ENCODE measurements at places on chromosomes 7 and 10.

DNA sequence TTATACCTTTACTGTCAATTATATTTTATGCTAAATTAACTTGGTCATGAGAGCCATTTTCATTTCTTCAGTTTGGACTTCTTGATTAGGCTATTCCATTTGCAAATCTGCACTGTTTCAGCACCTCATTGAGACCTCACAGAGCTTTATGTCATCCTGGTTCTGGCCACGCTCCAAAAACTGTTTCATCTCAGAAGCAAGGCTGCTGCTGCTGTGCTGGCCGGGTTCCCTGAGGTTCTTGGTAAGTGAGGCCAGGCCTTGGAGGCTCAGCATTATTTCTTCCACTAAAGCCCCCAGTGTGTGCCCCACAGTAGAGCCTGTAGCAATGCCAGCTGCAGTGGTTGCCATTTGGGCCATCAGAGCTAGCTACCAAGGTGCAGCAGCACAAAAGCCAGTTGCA lies 7.8 kb upstream of the ZNF485 start:
- DNase-seq, result no peak

DNA sequence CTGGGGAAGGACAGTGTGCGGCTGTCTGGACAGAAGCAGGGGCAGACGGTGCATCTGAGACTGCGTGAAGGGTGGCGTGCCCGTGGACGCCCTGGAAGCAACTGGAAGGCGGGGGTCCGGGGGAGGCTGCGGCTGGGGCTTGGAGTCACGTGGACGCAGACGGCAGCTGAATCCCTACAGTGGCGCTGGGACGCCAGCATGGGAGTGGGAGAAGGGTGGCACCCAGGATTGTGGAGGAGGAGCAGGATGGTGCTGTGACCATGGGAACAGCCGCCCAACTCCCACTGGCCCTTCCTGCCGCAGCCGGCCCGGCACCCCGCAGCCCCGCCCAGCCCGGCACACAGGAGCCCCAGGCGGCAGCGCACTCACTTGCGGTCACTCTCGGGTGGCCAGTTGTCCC lies 9.7 kb downstream of the INTS1 start:
- no peak for DNase-seq

DNA sequence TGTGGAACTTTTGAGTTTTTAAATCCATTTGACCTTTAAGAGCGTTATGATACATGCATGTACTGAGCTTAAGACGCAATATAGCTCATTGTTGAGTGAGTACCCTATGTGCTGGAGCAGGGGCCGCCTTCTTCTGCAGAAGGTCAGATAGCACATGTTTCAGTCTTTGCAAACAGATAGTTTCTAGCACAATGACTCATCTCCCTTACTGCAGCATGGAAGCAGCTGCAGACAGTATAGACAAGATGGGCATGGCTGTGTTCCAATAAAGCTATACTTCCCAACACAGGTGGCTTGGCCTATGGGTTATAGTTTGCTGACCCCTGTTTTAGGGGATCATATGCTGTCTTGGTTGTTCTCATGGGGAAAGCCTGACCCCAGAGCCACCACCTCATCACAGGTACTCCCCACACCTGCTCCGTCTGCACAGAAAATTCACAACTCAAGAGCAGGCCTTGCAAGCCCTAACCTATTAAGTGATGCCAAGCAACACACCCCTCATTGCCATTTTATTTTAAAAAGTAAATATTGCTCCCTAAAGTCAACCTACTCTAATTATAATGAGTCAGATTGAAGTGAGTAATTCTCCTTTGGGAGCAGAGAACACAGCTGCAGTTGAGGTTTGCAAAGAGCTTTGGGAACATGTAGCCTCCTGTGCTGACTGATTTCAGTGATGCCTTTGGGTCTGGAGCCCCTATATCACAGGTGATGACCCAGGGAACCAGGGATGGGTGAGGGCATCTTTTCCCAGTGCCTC lies 330.1 kb downstream of the PAXIP1 start:
- DNase-seq, result no peak

- DNase-seq, result no peak
These were observed 327.3 kb upstream of the NRP1 start for GRCh38 chr10:33661580-33662336.

DNA sequence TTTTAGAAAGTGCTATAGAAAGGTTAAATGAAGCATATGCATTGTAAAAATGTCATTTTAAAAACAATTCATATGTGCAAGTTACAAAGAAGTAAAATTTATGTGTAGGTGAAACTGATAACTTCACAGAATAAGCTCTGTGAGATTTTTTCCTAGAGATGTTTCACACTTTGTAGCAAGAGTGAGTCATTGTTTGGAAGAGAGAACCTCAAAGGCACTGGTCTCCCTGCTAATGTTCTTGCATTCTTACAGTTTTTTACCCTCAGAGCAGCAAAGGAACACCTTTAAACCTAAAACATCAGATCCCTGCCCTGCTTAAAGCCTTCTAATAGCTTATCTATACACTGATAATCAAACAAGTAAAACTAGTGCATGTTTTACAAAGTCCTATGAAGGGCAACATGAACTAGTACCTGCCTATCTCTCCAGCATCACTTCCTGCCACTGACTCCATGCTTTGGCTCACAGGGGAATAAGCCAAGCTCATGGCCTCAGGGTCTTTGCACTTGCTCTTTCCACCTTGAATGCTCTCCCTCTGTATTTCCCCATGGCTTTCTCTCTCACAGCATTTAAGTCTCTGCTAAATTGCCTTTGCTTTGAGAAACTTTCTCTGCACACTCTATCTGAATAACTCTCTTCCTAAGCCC lies 997.0 kb downstream of the GATA3 start:
- DNase-seq, result no peak

DNA sequence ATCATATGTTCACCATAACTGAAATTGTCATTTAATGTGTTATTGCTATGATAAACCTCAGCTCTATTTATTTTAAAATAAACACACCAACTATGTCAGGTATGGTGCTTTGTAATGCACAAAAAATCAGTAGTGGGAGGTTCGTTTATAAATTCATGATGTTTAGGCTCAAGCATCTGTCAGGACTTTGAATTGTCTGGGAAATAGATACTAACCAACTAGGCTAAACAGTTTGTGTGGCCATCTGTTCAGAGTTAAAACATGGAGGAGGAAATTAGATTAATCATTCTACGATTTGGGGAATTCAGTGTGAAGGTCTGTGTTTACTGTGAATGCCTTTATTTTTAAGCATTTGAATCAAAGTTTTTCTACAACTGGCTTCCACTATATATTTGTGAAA lies 212.6 kb upstream of the FZD8 start:
- DNase-seq, result no peak

DNA sequence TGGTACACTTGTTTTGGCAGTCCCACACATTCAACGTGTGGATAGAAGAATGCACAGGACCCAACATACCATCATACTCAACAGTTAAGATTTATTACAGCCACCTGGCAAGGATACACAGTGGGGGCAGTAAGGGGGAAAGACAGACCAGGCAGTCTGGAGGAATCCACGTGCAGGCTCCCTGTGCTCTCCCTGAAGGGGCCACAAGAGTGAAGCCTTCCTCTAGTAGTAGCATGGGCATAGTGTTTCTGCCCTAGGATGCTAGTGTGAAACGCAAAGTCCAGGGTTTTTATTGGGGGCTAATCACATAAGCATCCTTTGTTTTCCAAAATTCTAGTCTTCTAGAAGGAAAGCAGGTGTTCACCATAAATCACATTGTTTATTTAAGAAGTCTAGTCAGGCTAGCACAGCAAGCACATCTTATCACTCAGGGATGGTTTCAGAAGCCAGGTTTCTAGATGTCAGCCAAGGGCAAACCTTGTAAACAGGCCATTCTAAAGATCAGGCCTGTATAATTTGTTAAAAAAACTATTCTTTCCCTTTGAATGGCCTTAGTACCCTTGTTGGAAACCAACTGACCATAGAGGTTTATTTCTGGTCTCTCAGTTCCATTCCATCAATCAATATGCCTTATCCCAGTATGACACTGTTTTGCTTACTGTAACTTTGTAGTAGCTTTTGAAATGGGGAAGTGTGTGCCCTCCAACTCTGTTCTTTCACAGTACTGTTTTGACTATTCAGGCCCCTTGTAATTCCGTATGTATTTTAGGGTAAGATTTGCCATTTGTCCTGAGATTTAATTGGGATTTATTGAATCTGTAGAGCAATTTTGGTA lies 12.4 kb upstream of the TFAM start:
- DNase-seq, result no peak

- DNase-seq, result no peak
These were observed 144.6 kb upstream of the TMEM106B start for GRCh38 chr7:12066521-12066920.

GRCh38 chr10:118754229-118754555 lies 578 bp downstream of the CACUL1 start:
- DNase-seq, result peak; percentile 48

DNA sequence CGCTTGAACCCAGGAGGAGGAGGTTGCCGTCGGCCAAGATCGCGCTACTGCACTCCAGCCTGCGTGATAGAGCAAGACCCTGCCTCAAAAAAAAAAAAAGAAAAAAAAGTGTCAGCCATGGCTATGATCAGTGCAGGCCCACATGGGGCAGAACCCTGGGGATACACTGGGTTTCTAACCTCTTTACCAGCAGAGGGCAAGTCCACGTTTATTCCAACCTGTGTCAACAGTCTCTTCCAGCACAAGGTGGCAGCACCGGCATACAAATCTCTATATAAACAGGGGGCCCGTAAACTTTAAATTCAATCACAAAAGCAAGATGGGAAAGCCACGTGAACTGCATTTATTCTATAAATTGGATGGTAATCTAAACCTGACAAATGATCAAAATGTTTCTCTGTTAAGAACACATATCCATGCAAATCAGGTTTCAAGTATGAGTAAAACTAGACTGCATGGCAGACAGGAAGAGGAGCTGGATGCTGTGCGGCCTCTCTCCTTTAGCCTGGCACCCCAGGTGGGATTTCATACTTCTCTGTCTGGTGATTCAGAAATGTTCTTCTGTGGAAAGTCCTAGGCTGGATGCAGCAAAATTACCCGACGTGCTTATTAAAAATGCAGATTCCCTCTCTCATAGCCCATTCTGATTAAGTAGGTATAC lies 60.0 kb upstream of the STEAP1B start:
- peak; percentile 74 for DNase-seq

DNA sequence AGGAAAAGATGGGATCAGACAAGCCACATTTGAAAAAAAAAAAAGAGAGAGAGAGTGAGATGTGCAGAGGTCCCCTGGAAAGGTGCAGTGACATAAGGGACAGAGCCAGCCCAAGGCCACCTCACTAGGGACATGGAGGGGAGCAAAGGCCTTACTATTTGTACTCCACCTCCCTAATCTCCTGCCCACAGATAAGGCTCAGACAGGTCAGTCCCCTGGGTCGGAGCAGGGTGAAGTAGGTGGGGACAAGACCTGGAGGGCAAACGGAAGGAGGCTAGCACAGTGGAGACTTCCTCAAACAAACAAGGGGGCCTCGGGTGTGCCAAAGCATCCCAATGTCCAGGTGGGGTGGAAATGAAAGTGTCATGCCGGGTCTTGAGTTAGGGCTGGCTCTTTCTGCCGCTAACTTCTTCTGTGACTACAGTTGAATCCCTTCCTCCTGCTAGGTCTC lies 7.0 kb downstream of the PRF1 start:
- DNase-seq, result no peak

GRCh38 chr7:149796287-149796860 lies 23.0 kb upstream of the ZNF467 start:
- no peak for DNase-seq

Measured in HEK293T (cell line).